ENCODE measurements at places on chromosomes 16 and 17.

- DNase-seq = no peak
These were observed 289.0 kb upstream of the XYLT1 start for GRCh38 chr16:17759451-17760390.

DNA sequence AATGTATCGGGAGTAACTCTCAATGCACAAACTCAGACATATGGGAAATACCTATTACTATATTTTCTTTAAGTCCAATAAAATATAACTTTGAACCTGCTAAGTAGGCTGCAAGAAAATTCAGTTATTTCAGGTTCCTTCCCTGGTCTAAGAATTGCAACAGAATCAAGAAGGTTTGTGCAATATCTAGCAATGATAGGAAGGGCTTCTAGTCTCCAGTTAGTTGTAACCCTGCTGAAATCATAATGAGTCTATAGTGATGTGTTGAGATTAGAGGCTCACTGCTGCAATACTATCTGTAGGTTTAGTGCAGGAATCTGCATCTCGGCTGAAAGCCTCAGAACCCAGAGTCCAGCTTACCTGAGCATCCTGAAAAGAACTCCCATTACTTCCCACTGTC is 110.5 kb downstream of the PMP22 start:
- DNase-seq = no peak

- DNase-seq = no peak
These were observed 655.3 kb downstream of the WWOX start for GRCh38 chr16:78754713-78755112.

- peak; percentile 99 for DNase-seq
These were observed at the start of gene RPS2 for GRCh38 chr16:1964506-1965395. RPS2 (minus strand) TSS chr16:1964826; CDS start chr16:1964625, 201 bp downstream.

DNA sequence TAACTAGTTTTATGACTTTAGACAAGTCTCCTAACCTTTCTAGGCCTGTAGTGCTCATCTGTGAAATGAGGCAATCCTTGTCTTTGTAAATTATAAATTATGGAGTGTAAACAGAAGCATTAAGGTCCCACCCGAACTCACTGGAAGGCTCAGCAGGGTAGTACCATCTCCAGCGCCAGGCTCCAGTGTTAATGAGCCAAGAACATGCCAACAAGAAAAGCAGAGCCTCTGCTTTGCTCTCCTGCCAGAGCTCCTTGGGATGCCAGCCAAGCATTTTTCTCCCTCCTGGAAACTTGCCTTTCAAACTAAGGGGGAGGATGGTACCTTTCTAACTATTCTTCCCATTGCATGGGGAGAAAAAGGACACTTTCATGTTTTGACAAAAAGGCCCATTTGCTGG is 14.9 kb downstream of the LIMD2 start:
- no peak for DNase-seq

DNA sequence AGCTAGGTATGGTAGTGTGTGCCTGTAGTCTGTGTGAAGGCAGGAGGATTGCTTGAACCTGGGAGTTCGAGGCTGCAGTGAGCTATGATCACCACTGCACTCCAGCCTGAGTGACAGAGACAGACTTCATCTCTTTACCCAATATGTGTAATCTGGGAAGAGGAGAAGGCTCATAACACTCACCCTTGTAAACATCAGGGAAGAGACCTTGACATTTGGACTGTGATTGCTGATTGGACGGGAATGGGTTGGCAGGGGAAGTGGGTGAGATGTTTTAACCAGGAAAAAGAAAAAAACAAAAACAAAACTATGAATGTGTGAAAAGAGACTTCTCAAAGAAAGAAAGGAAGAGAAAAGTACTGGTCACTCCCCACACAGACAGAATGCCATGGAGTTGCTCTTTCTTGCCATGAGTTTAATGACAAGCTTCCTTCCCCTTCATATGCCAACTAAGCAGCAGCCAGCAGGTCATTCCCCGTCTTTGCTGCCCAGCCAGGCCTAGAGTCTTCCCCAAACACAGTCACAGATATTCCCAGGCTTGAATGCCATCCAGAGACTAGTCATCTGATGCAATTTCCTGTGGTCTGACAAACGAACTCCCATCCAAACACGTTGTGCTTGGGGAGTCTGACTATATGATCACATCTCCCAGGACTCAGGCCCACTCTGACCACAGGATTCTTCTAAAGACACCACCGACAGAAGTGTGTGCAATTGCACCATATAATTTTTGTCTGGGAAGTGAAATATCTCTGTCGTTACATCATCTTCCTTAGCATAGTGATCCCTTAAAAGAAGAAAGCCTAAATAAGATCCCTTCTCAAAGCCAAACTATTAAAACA is 3.6 kb upstream of the XAF1 start:
- no peak for DNase-seq

GRCh38 chr17:77253611-77254051 is 112.9 kb downstream of the SEC14L1 start:
- DNase-seq = no peak

DNA sequence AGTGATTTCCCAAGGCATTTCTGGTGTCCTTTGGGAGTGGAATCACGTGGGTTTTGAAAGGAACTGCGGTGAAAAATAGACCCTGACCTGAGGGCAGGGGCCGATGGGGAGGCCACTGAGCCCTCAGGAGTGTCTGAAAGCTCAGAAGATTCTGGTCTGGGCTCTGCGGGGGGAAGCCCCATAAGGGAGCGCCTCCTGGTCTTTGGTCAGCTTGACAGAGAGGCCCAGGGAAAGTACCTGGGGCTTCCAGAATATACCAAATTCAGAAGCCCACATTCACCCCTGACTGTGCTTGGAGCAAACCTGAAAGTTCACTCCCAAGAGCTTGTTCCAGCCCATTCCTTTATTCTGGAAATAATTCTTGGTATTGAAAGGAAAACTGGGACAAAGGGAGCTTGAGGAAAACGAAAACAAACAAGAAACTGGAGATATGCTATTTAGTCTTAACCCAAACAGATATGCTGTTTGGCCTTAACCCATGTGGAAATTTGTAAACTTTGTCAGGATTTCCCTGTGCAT is 23.2 kb upstream of the NAGLU start:
- DNase-seq = no peak

GRCh38 chr16:82203198-82203597 is 33.2 kb upstream of the MPHOSPH6 start:
- no peak for DNase-seq

- no peak for DNase-seq
These were observed 9.7 kb downstream of the MYO15A start for GRCh38 chr17:18117982-18118975.

DNA sequence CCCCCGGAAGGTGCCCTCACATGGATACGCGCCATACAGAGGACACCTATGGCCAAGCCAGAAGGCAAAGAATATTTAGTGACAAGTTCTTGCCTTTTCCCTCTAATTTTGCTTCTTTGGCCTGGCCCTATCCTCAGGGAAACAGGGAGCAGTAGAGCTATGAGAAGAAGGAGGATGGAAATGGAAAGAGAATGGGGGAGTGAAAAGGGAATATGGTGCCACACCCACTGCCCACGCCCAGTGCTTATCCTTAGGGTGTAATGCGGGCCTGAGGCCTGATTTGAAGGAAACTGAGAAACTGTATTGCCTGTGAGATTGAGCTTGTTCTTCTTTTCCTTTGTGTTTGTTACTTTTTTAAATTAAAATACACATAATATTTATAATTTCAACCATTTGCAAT is 255.1 kb downstream of the HS3ST3A1 start:
- no peak for DNase-seq

GRCh38 chr17:17661134-17661533 is 20.1 kb upstream of the RAI1 start:
- no peak for DNase-seq

- DNase-seq = no peak
These were observed 232.1 kb upstream of the ASIC2 start for GRCh38 chr17:33525186-33525585.

DNA sequence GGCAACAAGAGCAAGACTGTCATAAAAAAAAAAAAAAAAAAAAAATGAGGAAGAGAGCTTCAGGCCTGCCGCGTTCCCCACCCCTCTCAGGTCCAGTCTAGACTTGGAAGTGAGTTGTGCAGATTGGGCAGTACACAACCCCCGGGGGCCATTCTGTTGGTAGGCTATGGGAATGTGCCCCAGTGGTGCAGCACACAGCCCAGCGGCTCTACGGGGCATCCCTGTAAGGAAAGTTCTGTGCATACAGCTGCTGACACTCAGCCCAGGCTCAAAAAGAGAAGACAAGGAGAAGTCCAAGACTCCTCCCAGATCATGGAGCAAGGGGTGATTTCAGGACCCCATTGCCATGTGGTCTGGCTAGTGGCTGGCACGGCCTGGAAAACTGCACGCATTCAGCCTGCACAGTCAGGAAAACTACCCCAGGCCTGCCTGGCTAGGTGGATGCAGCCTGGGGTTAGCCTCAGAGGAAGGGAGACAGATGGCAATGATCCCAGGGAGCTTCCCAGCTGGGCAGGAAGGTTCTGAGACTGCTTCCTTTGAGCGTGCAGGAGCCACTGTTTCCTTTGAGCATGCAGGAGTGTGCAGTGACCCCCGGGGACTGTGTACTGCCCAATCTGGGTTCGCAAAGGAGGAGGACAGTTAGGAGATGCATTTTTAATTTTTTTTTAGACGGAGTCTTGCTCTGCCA is 44.8 kb downstream of the PECAM1 start:
- DNase-seq = no peak

GRCh38 chr17:12445331-12445730 is 220.4 kb upstream of the MYOCD start:
- DNase-seq = no peak

- no peak for DNase-seq
These were observed 141.8 kb downstream of the KATNIP start for GRCh38 chr16:27691721-27692120.

- DNase-seq = no peak
These were observed 3.9 kb upstream of the RAB40B start for GRCh38 chr17:82702231-82702927.

- peak; percentile 81 for DNase-seq
These were observed 17.5 kb downstream of the PRMT7 start for GRCh38 chr16:68328151-68328859.

GRCh38 chr17:29146369-29146972 is 33.7 kb downstream of the MYO18A start:
- no peak for DNase-seq

DNA sequence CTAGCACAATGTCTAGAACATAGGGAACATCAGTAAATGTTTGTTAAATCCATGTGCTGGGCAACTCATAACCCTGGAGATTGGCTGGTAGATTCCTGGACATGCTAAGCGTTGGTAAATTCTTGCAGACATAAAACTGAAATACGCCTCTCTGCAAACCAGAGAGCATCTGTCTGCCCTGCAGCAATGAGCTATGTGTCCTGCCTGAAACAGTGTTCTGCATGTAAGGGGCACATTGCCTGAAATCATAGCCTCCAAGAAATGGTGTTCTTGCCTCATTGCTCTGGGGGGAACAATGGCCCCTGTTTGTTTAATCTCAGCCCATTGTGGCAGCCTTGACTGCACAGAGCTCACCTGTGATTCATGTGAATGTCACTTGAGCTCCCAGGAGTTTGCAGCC is 113.5 kb upstream of the CCL2 start:
- no peak for DNase-seq

DNA sequence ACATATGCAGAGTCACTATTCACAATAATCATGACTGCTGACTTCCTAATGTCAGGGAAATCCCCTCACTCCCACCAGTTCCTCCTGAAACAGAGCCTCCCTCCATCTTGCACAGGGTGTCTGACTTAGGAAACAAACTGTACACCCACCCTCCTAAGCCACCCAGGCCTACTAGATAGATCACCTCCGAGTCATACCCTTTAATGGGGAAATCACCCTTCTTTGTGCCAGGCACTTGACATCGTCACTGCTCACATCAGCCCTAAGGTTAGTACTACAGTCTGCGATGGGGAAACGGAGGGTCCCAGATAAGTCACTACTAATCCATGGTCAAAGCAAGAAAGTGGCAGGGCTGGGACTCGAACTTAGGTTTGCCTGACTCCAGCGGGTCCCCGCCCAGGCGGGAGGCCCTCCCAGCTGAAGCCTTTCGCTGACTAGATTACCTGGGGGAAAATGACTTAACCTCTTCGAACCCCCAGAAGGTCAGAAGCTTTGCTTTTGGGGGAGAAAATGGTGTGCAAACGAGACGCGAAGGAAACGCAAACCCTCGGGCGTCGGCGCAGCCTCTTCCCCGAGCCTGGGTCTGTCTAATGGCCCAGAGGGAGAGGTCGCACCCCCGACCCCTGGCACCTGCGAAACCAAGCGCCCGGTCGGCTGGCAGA is 3.4 kb upstream of the MLLT6 start:
- DNase-seq = peak; percentile 85

- no peak for DNase-seq
These were observed 1.4 kb upstream of the RHBDL3 start for GRCh38 chr17:32264140-32264799.

GRCh38 chr17:40936437-40936971 is 942 bp downstream of the KRT23 start:
- peak; percentile 21 for DNase-seq

- DNase-seq = no peak
These were observed 1.9 kb upstream of the PLEKHG4 start for GRCh38 chr16:67277294-67277998.

DNA sequence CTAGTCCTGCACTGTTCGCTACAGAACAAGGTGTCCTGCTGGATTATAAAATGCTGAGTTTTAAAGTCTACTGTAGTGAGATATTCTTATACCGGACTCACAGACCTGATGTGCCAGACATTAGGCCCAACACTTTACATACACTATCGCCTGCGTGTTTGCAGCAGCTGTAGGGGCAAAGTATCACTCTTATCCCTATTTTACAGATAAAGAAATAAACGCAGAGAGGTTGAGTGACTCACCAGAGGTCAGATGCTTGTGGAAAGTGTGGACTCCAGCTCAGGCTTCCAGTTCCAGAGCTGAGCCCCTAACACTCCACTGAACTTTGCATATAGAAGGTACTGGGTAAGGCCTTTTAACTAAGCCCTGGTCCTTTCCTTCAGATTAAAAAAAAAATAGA is 47.4 kb downstream of the PLXDC1 start:
- DNase-seq = no peak

DNA sequence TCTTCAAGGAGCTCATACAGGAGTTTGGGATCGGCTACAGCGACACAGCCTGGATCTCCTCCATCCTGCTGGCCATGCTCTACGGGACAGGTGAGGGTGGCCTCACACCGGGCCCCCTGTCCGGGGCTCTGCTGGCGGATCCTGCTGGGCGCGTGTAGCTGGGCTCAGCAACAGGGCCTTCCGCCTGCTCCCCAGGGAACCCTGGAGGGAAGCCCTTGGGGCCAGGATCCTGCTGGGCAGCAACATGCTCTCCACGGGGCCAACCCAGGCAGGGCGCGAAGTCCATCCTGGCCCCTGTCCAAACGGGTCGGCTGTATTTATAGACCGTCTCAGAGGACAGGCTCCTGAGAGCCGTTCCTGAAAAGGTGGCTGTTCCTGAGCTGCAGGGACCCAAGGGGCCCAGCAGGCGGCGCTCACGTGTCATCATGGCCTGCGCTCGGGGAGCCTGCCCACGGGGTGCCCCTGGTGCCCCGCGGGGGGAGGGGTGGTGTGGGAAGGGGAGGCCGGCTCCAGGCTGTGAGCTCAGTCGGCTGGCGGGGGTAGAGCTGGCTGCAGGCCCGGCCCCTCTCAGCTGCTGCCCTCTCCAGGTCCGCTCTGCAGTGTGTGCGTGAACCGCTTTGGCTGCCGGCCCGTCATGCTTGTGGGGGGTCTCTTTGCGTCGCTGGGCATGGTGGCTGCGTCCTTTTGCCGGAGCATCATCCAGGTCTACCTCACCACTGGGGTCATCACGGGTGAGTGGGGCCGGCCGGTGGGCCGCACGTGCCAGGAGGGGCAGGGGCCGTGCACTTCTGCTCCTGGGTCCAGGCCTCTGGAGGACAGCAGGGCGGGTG is 7.5 kb downstream of the SLC16A3 start:
- peak; percentile 71 for DNase-seq

Measured in CD4-positive, alpha-beta T cell treated with Interleukin-15 for 1 hour (primary cell).